ENCODE measurements at places on chromosomes 16 and 17.

DNA sequence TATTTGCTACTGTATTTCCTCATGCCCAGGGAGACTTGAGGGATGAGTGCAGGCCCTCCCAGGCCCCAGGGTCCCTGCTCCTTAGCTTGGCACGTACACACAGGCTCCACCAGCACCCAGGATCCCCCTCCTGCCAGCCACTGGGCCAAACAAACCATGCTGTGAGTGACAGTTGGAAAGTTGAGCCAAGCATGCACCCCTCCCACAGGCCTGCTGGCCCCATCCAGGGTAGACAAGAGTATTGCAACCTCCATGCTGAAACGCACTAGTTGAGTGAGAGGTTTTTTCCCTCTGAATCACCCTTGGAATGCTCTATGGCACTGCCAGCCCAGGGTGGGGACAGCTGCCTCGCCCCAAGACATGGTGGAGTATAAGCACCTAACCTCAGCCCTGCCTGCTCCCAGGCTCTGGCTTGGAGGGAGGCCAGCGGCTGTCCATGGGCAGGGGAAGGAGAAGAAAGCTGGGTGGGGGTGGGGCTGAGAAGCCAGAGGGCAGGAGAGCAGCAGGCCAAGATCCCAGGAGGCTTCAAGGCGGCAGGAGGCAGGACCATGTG lies 49.6 kb downstream of the PITPNM3 start:
- DNase-seq = peak; percentile 71

GRCh38 chr17:44247440-44247841 lies 20.5 kb downstream of the SLC4A1 start:
- DNase-seq = no peak

GRCh38 chr17:32956240-32956970 lies 28.5 kb downstream of the TMEM98 start:
- DNase-seq = no peak

DNA sequence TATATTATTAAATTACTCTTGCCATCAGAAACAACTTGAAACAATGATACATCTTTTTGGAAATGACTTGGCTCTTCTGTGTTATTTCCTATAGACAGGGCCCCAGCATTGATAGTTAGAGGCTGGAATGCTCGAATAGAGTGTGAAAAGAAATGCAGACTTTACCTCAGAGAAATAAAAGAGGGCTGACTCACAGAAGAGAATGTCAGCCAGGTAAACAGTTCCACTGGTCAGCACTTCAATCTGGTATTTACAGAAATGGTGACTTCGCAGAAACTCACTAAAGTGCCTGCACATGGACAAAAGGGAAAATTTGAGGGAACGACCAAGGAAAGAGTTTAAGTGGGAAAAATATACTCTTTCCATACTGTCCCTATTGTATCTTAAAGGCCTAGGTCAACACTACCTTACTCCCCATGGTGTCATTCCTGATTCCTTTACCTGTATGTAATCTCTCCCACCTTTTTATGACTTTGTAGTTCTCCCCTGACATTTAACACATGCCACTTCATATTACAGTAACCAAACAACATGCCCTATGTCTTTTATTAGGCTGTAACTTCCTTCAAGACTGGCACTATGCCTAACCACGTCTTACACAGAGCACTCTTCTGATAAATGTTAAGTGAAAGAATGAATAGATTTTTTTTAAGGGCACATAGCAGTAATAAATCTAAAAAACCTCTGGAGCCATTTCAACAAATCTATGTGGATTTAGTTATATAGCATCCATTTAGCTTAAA lies 36.7 kb downstream of the AKAP10 start:
- DNase-seq = no peak

GRCh38 chr17:46809110-46809571 lies 9.4 kb downstream of the WNT3 start:
- no peak for DNase-seq

GRCh38 chr17:36934144-36934691 lies 3.1 kb upstream of the LHX1 start:
- DNase-seq = no peak

DNA sequence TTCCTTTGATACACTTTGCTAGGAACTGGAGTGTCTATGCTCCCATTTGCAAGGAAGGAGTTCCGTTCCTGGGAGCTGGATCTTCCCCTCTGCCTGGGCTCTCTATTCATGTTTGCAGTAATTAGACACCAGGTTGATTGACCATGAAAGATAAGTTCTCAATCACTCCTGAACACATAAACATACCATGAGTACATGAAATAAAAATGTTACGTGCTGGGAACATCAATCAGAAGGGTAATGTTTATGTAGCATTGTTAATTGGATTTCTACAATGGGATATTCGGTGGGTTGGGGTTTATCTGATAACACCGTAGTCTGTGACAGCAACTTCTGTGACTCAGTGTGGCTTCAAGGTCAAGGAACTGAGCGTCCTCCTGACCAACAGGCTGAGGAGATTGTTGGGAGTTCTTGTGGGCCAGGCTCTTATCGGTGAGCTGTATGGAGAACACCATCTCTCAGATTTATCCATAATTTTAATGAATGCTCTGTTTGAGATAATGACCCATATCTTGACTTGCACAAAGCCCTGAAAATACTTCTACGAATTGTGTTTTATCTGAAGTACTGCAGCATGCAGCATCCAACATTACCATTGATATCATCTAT lies 136.4 kb downstream of the NPIPB5 start:
- no peak for DNase-seq

GRCh38 chr16:13291591-13292333 lies 390.4 kb downstream of the SHISA9 start:
- DNase-seq = no peak

DNA sequence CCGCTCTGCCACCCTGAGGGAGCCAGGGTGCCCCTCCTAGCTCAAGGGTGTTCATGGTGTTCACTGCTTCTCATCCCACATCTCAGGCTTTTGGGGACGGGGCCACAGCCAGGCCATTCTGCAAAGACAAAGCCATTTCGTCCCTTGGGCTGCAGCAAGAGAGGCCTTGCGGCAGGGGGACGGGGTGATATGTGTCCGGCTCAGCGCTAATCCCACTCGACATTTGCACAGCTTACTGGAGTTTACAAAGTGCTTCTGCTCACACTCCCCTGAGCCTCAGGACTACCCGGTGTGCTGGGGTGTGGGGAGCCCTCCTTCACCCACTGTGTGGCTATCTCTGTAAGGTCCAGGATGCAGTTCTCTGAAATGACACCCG lies 84.3 kb downstream of the RTN4RL1 start:
- DNase-seq = no peak

DNA sequence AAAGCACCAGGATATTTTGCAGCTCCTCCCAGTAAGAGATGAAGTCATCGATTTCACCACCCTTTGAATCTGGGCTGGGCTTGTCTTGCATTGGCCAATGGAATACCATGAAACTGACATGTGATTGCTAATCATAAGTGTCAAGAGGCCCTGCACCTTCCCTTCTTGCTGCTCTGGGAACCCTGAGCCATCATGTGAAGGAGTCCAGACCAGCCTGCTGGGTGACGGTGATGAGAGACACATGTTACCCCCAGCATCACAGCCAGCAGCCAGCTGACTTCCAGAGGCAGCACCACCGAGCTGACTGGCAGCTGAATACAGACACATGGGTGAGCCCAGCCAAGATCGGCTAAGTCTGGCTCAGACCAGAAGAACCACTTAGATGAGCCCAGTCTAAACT lies 43.6 kb upstream of the CACNG4 start:
- DNase-seq = no peak

DNA sequence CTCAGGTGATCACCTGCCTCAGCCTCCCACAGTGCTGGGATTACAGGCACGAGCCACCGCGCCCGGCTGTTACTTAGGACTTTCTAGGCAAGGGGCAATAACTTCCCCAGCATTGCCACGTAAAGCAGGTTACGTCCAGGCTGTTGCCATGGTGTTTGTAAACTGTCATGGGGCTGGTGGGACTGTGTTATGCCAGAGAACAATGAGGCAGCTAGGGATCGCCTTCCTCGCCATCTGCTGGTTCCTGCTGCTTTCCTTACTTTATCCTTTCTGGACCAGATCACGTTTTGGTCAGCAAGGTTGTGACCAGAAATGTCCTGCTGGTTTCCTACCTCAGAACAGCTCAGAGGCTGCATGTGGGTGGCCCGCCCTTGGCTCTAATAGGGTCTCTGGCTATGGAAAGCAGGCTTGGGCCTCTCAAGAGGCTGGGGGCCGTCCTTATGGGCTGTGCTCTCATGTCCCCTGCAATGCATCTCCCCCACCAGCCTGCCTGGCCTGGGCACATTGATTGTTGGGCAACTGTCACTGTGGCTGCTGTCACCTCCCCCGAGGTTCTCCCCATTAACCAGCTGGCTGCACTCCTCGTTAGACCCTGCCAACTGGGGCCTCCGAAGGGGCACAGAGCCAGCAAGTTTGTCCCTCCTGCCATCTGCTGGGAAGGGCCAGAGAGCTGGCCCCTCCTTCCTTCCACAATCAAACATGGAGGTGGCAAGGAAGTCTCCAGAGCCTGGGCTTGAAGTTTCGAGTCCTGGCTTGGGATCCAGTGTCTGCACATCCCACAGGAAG lies 28.2 kb upstream of the ZC3H18 start:
- no peak for DNase-seq

- no peak for DNase-seq
Observed at GRCh38 chr17:30299000-30299399, 7.3 kb upstream of the BLMH start.

DNA sequence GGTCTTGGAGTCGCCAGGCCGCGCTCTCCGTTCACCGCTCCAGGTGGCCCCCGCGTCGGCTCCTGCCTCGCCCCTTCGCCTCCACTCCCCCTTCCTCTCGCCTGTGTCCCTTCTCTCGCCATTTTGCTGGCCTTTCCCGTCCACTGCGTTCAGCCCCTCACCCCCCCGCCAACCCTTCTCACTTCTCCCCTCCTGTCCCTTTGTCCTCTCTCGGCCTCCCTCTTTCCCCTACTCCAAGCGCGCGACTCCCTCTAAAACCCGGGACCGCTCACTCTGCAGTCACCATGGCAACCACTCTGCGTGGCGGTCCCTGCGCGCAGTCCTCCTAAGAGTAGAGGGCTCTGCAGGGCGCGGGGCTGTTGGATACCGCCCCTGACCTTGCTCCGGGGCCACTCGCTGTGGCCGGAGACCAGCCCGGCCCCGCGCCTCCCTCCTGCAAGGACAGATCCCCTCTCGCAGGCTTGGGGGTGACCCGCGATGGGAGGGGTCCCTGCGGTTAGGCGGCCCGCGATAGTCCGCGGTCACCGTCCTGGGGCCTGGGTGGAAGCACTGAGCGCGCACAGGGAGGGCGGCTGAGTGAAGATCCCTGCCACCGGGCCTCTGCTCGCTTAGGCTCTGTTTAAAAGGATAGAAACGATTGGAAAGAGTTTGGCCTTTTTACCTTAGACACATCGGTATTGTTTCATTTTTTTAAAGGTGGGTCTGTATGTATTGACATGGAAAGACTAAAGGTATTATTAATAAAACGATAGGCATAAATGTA lies 454 bp downstream of the CCDC40 start:
- DNase-seq = no peak

- no peak for DNase-seq
Observed at GRCh38 chr17:73128496-73128895, 36.0 kb upstream of the SLC39A11 start.

DNA sequence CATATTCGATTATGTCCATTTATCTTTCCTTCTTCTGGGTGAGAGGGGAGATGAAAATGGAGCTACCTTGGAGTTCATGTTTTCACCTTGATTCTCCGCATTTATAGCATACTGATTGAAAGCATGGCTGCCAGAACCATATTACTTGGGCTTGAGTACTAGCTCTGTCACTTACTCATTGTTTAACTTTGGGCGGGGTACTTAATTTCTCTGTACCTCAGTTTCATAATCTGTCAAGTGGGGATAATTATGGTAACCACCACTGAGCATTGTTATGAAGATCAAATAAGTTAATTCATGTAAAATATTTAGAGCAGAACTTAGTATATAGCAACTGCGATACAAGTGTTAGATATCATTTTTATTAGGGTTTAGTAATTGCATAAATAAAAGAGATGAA lies 65.2 kb downstream of the FTO start:
- no peak for DNase-seq

DNA sequence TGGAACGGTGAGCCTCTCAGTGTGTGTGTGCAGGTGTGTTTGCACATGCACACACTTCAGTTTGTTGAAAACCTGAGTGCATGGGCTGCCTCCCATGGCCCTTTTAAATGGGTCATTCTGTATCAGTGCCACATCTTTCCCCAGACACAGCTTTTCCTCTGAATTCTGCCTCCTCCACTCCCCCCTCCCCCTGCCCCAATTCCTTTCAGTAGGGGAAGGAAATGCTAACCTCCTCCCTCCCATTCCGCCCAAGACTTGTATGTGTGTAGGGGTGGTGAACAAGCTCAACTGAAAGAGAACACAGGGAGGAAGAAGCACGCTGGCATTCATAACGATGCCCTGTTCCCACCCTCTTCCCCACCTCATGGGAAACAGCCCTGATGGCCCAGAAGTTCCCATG lies 34.3 kb downstream of the C17orf75 start:
- no peak for DNase-seq

DNA sequence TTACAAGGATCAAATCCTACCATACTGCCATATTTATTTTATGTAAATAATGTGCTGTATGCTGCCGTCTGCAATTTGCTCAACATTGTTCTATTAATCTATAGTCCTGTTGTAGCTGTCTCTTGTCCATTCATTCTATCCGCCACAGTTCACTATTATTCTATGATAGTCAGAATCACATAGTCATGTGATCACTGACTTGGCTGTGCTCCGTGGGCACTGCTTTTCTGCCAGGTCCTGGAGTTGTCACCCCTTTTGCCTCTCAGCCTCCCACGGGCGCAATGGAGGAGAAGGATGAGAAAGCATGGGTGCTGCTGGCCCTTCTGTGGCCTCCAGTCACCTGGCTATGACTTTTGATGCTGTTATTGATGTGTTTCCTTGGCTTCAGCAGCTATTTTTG lies 37.3 kb upstream of the ANKFY1 start:
- no peak for DNase-seq

DNA sequence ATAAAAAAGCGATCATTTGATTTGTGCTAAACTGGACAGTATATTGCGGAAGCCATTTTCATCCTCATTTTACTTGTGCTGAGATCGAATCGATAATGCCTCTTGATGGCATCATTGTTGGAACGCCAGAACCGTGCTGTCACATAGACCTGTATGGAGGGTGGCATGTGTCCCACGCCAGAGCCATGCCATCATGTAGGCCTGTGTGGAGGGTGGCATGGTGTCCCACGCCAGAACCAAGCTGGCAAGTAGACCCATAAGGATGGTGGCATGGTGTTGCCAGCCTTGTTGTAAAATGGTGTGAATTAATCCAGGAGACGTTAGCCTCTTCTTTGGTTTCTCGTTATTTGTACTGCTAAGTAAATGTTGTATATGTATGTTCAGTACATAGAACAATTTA lies 222.7 kb upstream of the CHMP6 start:
- DNase-seq = no peak

- DNase-seq = no peak
Observed at GRCh38 chr17:30254150-30254549, 18.7 kb upstream of the SLC6A4 start.

DNA sequence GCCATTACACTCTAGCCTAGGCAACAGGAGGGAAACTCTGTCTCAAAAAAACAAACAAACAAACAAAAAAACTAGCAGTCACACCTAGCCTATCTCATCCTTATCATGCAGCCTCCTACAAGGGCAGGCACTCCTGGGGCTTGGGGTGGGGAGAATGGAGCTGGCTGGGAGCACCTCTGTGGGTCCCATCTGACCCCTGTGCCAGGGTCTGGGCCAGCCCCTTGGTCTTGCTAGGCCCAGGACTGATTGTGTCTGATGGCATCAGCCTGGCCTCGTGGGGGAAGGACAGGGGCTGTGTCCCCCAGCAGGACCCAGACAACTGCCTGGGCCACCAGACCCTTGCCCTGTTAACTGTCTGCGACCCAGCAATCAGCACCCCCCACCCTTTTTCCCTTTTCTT lies 49.8 kb downstream of the SREBF1 start:
- DNase-seq = no peak

GRCh38 chr16:19304750-19305149 lies 19.2 kb downstream of the CLEC19A start:
- no peak for DNase-seq
